ENCODE measurements at places on chromosomes 6 and 20.

DNA sequence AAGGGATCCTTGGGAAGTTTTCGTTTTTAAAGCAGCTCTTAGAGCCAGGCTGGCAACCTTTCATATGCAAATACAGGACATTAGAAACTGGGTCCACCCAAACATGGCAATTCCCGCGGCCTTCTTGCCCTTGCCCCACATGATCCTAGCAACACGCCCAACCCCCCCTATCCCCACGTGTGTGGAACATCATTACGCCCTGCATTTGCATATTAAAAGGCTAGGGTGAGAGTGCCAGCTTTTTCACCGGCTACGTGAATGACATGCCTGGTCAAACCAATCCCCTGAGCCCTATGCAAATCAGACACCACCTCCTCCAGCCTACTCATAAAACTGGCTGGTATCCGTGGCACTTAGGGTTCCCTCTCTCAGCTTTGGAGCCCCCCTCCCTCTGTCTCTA, 88.1 kb downstream of the TNFRSF21 start:
- no peak for DNase-seq

GRCh38 chr6:28802417-28803336, 121.1 kb downstream of the TRIM27 start:
- DNase-seq = no peak

DNA sequence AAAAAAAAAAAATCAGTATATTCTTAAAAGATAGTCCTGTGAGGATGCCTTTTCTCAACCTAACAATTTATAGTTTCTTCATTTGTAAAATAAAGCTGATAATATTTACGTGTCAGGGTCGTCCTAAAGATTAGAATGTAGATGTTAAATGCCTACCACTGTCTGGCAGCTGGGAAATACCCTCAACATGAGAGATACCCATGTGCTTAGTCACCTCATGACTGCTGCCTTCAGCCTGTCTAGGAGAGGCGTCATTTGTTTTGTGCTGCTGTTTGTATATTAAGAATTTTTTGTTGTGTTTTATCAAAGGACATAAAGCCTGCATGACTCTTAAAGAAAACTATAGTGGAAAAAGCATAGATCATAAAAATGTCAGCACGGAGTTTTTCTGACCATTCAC, 9.5 kb downstream of the FAM120B start:
- DNase-seq = no peak

GRCh38 chr6:90175627-90176538, 120.8 kb downstream of the BACH2 start:
- DNase-seq = no peak

DNA sequence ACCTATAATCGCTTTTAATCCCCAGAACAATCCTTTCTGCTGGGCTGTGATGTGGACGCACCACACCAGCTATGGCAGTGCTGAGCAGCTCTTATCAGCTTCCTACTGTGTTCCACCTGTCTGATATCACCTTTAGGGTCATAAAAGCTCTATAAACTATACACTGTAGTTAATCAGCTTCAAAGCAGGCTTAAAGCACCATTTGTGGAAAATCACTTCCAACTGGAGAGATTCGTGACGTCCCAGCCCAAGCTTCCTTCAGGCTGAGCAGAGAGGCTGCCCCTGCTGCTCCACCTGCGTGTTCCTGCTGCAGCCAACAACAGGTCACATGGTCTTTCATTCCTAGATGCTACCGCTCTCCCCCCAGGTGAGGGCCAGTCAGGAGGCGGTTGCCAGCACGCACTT, 156.5 kb downstream of the SMOC2 start:
- no peak for DNase-seq

- DNase-seq = no peak
These were observed 121.2 kb downstream of the SULF2 start for GRCh38 chr20:47664068-47664437.

DNA sequence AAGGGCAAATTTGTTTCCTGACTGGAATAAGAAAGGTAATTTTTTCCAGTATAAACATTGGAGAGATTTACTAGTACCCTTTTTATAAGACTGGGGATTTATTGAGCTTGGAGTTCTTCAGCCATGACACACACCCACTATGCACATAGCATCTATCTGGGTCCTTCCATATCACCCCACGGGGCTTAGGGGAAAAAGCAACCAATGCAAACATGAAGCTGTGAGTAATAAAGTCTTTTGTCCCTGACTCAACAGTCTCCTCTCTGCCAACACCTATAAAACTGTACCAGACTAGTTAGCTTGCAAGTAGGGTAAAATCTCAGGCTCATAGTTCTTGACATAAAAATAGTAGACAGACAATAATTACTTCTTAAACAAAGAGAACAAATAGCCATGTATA, 23.4 kb downstream of the COL21A1 start:
- no peak for DNase-seq

DNA sequence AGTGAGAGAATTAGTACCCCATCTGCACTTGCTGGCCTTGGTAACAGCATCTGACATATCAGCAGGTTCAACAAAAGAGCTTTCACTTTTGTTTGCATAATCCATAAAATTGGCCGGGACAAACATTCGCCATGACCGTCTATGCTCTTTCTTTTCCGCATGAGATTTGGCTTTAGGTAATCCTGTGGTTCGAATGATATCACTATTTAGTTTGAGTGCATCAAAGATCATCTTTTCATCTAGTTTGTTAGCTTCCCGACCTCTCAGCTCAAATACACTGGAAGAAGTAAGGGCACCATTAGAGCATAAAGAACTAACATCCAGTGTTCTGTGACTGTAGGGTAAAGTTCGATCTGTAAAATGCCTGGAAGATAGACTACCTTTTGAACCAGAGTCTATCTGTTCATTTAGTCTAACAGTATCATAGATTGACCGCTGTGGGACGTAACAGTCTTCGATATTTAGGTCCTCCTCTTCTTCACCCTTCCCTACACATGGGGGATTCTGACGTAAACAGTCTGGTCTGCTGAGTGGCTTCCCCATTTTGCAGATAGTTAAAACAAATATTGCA, 101.6 kb downstream of the DST start:
- DNase-seq = no peak

DNA sequence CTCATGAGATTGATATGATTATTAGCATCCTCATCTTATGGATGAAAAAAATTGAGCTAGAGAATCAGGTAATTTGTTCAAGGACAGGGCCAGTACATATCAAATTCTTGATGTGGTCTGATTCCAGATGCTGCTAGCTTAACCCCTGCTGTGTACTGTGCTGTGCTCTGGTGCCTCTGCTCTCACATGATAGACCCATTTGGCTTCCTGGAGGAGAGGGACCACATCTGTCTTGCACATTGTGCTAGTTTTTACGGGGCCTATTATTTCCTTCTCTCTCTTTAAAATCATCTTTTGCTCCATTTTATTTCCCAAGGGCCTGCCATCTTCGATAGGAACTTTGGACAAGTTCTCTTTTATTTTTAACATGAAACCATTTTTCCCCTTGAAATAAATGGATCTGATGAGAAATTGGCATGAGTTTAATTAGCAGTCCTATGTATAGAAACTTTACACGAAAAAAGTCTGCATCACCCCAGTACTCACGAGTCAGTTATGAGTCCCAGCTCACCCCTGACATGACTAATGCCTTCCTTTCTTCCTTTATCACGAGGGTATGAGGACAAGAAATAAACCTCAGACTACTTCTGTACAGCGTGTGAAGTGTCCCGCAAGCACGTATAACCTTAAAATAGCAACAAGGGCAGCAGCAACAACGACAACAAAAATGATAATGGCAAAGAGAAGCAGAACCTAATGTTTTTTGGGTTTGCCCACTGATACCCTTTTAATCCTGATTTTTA, 26.5 kb downstream of the CD109 start:
- DNase-seq = no peak

DNA sequence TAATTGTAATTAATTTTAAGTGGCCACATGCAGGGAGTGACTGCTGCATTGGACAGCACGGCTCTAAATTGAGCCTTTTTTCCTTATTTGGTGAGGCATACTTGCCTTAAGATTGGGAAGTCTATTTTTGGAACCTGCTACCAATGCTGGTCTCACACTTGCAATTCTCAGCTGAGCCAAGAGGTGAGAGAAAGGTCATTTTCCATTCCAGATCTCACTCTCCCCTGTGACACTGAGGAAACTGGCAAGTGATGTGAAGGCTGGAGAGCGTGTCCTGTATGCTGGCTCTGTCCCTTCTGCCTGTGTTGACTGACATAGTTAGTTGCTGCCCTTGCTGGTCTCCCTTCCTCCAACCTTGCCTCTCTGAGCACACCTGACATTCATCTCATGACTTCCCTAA, 735 bp upstream of the MOG start:
- no peak for DNase-seq

GRCh38 chr6:163387317-163387716, 27.2 kb upstream of the QKI start:
- DNase-seq = no peak

DNA sequence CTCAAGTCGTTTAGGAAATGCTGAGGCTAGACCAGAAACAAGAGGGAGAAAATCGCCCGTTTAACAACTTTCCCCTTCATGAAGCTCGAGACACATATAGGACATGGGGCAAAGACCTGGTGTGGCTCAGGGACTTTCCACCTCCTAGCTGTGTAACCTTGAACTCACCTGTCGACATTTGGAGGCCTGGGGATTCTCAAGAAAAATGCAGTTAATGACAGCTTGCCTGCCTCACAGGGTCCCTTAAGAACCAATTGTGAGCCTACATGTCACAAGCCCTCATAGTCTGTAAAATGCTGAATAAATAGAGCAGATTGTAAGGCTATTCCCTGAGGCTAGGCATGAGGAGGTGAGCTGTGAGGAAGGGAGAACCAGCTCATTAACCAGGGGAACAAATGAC, 35.1 kb downstream of the MGME1 start:
- DNase-seq = no peak

GRCh38 chr20:3686867-3687321, 5.1 kb upstream of the ADAM33 start:
- DNase-seq = no peak

GRCh38 chr6:139338795-139339194, 35.7 kb downstream of the CITED2 start:
- DNase-seq = no peak

GRCh38 chr6:34490390-34491090, 24.7 kb downstream of the PACSIN1 start:
- DNase-seq = no peak

DNA sequence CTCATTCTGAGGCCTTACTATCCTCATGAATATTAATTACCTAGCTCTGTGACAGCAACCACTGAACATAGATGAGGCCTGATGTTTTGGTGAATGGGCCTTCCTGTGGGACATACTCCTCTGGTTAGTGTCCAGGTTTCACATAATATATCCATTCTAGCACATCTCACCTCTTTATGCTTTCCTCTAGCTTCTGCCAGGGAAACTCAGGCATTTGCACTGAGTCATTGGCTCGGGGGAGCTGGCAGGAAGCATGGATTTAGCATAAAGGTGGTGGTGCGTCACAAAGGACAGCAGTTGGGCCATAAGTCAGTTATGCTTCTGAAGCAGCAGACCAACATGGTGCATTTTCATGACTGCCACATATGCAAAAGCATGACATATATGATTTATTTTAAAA, 37.5 kb upstream of the TMEM170B start:
- no peak for DNase-seq

- no peak for DNase-seq
These were observed 12.5 kb downstream of the CDC5L start for GRCh38 chr6:44399991-44400390.

GRCh38 chr20:58251979-58252591, 23.6 kb upstream of the ANKRD60 start:
- DNase-seq = no peak

GRCh38 chr6:92329208-92329847, 1090.0 kb downstream of the EPHA7 start:
- no peak for DNase-seq

DNA sequence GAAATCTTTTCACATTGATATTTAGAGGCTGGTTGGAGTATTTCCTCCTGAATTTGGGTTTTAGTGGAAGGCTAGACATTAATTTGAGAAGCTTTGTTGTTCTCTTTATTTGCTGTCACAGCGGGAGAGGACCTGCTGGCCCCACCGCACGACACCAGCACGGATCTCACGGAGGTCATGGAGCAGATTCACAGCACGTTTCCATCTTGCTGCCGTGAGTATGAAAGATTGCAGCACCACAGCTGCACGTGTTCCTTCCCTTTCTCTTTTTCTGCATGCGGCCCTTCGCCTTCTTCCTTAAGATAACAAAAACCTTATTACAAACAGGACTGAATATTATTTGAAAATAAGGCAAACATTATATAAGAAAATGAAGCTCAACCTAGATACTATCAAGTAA, 555.5 kb downstream of the UTRN start:
- no peak for DNase-seq

- no peak for DNase-seq
These were observed 278.2 kb upstream of the SUPT3H start for GRCh38 chr6:45655745-45656476.

GRCh38 chr20:42836339-42836738, 353.4 kb downstream of the PTPRT start:
- DNase-seq = no peak

GRCh38 chr6:71512256-71512655, 223.6 kb downstream of the OGFRL1 start:
- DNase-seq = no peak
